ENCODE measurements at places on chromosomes 6 and 20.

GRCh38 chr6:106849676-106850332 is 124.7 kb downstream of the CD24 start:
- no peak for DNase-seq

GRCh38 chr6:140828856-140829255 is 1303.9 kb upstream of the GJE1 start:
- DNase-seq, result no peak

DNA sequence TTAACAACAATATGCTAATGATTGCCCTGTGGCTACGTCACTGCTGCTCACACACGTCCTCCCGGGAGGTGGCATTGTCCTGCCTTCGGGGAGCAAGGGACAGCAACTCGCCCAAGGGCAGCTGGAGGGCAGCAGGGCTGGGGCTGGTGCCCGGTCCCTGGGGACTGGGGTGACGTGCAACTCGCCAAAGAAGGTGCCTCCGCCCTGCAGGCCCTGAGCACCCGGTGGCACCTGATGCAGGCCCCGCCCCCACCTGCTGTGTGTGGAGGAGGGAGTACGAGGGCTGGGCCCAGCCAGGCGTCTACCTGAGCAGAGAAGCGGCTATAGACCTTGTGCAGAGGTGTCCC is 64.8 kb upstream of the SLCO4A1 start:
- DNase-seq, result no peak

GRCh38 chr6:47335466-47335865 is 25.8 kb upstream of the TNFRSF21 start:
- DNase-seq, result no peak

DNA sequence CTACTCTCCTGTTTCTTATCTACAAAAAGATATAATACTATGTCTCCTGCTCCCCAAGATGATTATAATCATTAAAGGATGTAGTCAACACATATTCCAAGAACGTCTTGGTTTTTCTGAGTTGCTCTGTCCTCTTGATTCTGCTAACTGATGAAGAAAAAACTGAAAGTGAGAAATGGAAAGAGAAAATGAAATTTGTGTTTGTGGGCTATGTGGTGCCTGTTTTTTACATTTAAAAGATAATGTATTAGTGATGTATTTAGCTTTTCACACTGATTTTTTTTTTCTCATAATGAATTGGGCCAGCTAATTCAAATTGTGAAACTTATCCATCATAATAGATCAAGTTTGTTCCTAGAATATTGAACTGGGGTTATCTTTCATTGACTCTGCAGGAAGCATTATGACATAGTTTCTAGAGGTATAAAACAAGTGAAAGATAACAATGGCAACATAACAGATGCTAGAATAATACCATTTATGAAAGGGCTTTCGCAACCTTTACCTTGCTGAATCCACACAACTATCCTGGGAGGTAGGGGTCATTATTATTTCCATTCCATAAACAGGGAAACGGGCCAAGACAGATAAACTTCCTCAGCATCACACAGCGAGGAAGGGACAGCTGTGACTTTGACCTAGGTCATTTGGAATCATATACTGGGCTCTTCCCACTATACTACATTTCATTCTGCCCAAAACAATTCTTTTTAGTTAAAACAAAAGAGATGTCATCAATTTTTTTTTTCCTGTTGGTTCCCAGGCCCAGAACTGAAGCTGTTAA is 336.7 kb downstream of the GJA1 start:
- no peak for DNase-seq

GRCh38 chr6:12163744-12164507 is 126.2 kb upstream of the EDN1 start:
- no peak for DNase-seq

GRCh38 chr6:37061157-37061804 is 55.8 kb downstream of the FGD2 start:
- DNase-seq, result no peak

DNA sequence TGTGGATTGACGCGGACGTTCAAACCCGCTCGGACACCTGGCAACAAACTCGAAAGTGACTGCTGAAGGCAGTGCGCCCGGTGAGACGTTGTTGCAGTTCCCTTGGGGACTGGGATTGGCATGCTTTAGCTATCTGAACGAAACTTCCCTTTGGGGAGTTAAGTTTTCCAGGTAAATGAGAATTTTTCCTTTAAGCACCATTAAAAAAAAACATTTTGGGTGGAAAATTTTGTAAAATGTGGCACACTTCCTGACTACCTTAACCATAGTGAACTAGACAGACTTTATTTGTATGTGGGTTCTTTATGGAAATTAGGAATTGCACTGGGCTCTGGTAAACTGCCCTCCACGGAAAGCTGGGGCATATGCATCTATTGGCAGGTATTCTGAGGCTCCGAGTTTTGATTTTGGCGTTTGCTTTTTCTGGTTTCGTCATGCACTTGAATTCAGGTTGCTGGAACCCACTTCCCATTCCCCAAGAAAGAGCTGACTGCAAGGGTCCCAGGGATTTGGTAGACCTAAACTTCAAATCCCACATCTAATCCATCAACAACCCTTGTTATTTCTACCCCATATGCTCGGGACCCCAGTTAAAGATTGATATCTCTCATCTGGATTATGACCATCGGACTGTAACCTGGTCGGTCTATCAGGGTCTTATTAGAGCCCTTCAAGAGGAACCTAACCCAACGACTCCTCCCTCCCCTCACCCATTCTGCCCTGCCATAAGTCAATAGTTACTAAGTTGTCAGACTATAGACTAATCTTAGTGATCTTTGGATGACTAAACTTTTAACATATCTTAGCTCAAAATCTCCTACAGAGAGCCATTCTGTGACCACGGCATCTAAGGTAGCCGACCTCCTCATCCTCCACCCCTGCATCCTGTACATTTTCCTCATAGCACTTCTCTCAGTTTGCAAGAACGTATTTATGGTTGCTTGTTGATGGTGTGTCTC is 800 bp upstream of the DYNLT1 start:
- no peak for DNase-seq

Data from stimulated activated CD4-positive, alpha-beta T cell treated with anti-CD3 and anti-CD28 coated beads, TNF-alpha, amount 100 ng/mL, for 48 hours (primary cell).